Stimulated activated naive CD4-positive, alpha-beta T cell (primary cell): ENCODE measurements at places on chromosomes 12 and 14.

DNA sequence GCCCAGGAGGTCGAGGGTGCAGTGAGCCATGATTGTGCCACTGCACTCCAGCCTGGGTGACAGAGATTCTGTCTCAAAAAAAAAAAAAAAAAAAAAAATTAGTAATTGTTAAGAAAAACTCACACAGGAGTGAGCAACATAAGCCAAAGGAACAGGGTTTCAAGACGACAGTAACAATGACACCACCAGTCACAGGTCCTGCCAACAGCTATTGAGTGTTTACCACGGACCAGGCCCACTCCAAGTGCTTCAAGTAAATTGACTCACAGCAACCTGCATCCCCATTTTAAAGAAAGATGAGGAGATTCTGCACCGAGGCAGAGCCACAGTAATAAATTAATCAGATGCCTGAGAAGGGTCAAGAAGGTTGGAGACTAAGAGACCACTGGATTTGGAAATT lies 194.5 kb downstream of the DPF3 start:
- no peak for DNase-seq

- DNase-seq, result no peak
Measured at GRCh38 chr14:35867280-35867629, 41.1 kb downstream of the BRMS1L start.

DNA sequence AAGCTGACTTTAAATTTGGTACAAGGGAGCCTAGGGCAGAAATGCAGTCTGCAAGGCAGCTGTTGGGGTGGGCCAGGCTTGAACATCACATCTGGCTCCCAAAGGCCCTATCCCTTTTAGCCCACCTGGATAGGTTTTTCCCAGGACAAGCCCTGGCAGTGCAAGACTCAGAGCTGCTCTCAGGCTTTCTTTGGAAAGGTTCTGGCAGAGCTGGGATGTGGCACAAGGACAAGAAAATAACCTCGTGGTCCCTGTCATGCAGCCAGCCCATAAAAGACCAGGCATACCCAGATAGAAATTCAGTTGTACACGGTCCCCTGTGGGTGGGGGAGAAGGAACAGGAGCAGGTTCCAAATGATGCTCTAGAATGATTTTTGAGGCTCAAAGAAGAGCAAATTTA lies 206.9 kb downstream of the TTC7B start:
- no peak for DNase-seq

DNA sequence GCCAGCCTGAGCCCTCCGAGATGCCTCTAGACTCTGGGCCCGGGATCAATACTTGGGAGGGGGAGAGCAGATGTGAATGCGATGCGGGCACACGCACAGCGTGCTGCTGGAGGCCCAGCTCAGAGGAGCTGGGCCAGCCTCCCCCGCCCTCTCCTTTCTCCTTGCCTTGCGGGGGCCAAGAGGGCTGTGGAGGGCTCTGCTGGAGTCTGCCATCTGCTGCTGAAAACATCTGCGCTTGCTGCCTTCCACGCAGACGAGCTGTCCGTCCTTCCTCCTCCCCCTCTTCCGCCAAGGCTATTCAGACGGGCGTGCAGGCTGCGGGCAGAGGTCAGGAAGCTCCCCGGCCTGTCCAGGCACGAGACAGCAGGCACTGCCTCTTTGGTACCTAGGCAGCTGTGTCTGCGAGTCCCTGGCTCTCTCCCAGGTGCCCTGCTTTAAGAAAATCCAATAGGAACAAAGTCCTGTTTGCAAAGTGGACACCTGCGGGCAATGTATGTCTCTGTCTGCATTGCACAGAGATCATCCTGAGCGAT lies 75.2 kb downstream of the SPRING1 start:
- no peak for DNase-seq

GRCh38 chr14:30445852-30446251 lies 113.1 kb upstream of the G2E3 start:
- no peak for DNase-seq

GRCh38 chr12:12091977-12092663 lies 21.4 kb downstream of the BCL2L14 start:
- no peak for DNase-seq

GRCh38 chr12:96218989-96219678 lies 25.0 kb downstream of the ELK3 start:
- no peak for DNase-seq

GRCh38 chr14:69982220-69982839 lies 103.1 kb downstream of the SMOC1 start:
- no peak for DNase-seq

GRCh38 chr12:131061041-131061806 lies 107.5 kb downstream of the ADGRD1 start:
- DNase-seq, result no peak

DNA sequence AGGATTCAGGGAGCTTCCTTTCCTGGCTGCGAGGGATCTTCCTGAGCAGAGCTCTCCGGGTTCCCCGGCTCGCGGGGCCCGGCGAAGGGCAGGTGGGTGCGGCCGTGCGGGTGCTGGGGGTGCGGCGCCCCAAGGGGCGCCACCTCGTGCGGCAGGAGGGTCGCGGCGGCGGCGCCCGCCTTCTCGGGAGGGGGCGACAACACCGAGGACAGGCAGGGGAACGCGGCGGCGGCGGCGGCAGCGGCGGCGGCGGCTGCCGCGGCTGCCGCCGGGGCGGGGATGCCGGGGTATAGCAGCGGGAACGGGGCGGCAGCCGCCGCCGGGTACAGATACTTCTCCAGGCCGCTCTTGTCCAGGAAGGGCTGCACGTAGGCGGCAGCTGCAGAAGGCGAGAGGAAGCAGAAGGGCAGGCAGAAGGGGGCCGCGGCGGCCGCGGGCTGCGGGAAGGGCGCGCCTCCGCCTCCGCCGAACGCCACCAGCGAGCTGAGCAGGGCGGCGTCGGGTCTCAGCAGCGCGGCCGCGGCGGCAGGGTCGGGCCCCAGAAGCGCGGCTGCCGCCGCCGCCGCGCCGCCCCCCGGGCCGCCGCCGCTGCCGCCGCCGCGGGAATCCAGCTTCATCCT lies 2.7 kb downstream of the BHLHE41 start:
- DNase-seq, result no peak

GRCh38 chr14:94888121-94888520 lies 118.2 kb upstream of the GSC start:
- no peak for DNase-seq

DNA sequence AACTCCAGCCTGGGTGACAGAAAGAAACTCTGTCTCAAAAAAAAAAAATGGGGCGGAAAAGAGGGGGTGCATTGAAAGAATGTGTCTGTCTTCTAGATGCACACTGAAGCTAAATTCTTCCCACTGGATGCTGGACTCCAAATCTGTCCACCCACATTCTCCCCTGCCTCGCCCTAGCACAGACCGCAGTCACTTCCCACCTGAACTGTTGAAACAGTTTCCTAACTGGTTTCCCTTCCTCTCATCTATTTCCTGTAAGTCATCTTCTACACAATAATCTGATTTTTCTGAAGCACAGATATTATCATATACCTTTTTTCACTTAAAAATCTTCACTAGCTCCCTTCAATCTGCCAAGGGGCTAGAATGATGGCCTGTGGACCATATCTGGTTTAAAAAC lies 1.5 kb upstream of the HCAR1 start:
- DNase-seq, result no peak
